ENCODE measurements at places on chromosomes 3 and 15.

GRCh38 chr3:107496855-107497254 is 25.9 kb upstream of the BBX start:
- DNase-seq: no peak

GRCh38 chr3:54964081-54964480 is 36.2 kb upstream of the LRTM1 start:
- no peak for DNase-seq

- DNase-seq: no peak
Observed at GRCh38 chr3:142105991-142106390, 43.4 kb downstream of the TFDP2 start.

DNA sequence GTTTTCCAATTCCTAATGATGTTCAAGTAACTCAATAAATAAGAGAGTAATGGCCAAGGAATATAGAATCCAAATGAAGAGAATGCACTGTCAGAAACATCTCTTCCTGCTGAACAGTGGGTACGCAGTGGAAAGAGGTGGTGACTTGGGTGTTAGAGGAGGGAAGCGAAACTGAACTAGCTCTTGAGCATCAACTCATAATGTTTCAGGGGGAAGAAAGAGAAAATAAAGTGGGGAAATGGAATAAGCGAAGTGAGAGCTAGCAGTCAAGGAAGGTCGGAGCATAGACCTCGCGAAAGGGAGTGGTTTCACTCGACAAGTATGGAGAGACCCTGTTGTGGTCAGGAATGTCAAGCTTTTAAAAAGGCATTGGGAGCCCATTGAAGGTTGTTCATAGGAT is 309.5 kb downstream of the GAP43 start:
- no peak for DNase-seq

DNA sequence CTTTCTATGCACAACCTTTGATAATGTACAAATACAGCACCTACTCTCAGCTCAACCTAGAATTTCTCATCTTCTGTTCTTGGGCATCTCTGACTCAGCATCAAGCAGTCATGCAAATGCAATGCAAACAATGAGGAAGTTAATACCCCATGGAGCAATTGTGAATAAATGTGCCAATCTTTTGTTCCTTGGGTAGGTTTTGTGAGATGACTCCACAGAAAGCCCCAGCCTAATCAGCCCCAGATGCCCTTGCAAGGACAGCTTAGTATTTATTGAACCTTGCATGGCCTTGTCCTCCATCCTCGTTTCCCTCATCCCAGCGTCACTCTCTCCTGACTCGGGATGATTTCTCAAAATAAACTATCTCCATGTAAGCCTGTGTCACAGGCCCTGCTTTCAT is 494.7 kb upstream of the NECTIN3 start:
- no peak for DNase-seq

GRCh38 chr3:65401359-65402305 is 637.1 kb downstream of the MAGI1 start:
- no peak for DNase-seq
